ENCODE measurements at places on chromosomes 5 and 9.

- DNase-seq = peak; percentile 9
Observed at GRCh38 chr5:158140120-158140731, 281.3 kb upstream of the CLINT1 start.

DNA sequence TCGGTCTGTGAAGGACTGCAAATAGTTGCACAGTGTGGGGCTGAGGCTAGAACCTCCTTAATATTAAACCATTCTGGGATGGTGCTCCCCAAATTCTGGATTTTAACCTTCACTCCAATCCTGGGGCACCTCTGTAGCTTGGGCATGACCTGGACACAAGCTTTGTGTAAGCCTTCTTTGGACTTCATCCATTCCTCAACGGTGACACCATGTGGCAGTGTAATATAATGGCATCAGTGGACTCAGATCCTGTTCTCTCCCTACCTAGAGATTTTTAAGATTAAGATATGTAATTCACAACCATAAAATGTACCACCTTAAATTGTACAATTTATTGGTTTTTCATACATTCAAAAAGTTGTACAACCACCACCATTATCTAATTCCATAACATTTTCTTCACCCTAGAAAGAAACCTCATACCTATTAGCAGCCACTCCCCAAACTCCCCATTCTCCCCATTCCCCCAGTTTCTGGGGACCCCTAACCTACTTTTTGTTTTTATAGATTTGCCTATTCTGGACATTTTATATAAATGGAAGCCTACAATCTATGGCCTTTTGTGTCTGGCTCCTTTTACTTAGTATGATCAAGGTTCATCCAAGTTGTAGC is 4.8 kb upstream of the PLGRKT start:
- DNase-seq = peak; percentile 69

- DNase-seq = no peak
Observed at GRCh38 chr5:179803651-179804554, 2.8 kb downstream of the MGAT4B start.

DNA sequence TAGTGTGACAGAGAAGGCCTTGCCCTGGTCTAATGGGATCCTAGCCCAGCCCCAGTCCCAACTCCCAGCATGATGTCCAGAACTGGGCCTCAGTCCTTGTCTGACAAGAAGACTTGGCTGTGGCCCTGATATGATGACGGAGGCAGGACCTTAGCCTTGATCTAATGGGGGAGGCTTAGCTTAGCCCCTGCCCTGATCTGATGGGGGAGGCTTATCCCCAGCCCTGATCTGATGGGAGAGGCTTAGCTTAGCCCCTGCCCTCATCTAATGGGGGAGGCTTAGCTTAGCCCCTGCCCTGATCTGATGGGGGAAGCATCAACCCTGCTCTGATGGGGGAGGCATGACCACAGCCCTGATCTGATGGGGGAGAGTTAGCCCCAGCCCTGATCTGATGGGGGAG is 3.7 kb downstream of the PKN3 start:
- DNase-seq = no peak

DNA sequence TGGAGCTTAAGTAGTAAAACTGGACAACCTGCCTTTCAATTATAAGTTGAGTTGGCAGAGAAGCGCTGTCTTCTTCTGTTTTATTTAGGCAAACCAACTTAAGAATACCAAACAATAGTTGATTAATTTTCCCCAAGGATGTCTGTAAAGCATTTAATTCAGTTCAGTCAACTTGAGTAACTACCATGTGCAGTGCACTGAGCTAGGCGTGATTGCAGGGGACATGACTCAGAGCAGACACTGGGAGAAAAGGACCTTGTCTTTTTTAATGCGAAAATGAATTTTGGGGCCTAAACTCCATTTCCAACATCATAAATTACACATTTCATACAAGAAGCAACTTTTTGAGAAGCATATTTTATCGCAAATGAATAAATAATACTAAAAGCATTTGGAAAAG is 66.3 kb downstream of the FBXL7 start:
- no peak for DNase-seq

DNA sequence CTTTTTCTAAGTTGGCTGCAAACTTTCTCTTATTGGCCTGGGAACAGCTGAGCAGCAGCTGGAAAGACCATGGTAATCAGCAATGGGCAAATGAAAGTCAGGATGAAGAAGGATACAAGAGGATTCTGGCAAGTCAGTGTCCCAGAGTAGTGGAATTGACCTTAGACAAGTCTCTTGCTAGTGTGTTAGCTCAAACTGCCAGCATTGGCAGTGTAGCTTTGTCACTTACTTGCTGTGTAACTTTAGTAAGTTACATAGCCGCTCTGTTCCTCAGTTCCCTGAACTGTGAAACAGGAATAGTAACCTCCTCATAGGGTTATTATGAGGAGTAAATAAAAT is 3.6 kb downstream of the ALDH1A1 start:
- DNase-seq = no peak

DNA sequence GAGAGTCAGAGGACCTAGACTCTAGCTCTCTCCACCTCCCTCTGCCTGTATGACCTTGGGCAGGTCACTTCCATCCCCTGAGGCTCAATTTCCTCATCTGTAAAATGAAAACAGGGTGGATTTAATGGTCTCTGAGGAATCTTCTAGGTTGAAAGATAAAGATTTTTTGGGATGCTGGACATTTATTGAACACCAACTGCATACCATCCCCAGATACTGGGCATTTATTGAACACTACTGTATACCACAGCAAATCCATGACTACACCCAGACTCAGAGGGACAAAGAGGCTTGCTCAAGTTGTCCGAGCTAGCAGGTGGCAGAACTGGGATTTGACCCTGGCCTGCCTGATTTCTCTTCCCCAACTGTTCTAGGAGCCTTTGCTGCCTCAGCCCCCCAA is 25.0 kb upstream of the CPLX2 start:
- DNase-seq = no peak

DNA sequence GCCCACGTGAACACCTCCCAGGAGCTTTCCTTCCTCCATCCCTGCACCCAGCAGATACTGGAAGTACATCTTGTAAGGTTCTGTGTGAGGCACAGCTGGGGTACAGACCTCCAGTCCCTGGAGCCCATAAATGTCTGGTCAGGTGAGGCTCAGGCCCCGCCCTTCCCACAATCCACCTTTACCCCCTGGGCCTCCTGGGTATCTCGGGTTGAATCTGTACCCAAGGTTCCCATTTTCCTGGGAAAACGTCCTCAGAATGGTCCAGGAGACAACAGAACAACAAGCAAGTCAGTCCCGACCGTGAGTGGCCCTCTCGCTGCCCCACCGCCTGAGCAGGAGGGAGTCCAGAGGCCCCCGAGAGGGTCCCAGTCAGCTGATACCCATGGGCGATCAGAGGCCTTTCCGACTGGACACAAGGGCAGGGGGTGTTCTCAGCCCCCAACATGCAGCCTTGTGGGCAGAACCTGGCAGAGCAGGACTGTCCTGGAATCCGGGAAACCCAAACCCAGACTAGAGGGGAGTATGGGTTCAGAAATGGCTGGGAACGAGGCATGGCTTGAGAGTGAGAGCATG is 4.3 kb downstream of the SPATA31E1 start:
- no peak for DNase-seq

DNA sequence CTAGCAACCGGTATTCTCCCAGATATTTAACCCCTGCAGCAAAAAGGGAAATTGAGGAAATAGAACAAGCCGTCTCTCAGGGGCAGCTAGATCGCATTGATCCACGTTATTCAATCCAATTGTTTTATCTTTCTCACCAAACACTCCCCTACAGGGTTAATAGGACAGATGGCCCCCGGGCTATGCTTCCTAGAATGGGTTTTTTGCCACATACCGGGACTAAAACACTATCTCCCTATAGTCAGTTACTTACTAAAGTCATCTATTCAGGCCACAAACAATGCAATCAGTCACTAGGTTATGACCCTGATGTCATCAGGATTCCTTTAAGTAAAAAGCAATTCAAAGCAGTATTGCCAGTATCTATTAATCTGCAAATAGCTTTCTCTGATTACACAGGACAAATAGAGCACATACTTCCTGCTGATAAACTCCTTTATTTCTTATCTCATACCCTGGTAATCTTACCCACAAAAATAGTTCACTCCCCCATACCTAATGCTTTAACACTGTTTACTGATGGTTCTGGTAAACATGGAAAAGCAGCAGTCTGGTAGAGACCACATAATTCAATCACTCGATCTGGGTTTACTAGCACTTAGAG is 159.0 kb downstream of the CPLANE1 start:
- no peak for DNase-seq

GRCh38 chr5:156237361-156237760 is 89.6 kb upstream of the SGCD start:
- DNase-seq = no peak

All from NCI-H446 treated with DMSO at 0.1 percent for 48 hours (cell line).